Amygdala (tissue), 56 donors: ENCODE measurements at places on chromosomes 7 and 10.

DNA sequence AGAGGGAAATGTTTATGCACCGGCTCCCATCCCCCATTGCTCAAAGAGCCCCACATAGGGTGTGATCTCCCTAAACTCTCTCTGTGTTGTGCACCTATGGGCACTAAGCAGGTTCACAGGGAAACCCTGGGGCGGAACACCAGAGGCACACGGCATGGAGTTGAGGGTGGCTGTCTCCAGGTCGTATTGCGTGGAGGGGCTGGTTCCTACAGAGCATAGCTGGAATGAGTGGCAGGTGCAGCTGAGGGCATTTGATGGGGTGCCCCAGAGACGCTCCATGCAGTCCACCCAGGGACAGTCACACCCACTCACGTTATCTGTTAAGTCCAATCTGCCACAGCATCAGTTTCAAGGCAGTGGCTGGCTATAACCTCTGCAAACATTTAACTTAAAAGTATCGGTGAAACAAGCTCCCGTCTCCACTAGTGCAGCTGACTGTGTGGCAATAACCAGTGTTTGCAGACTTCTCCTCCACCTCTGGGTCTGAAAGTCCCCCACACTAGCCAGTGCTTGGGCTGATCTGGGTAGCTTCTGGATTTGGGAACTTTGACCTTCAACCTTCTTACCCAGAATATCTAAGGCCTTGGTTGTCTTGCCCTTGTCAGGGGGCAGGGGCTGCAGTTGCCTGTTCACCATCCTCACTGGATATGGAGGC lies 249.2 kb upstream of the ZNF32 start:
- no peak for DNase-seq

GRCh38 chr7:91287371-91288084 lies 23.3 kb downstream of the FZD1 start:
- DNase-seq: no peak

DNA sequence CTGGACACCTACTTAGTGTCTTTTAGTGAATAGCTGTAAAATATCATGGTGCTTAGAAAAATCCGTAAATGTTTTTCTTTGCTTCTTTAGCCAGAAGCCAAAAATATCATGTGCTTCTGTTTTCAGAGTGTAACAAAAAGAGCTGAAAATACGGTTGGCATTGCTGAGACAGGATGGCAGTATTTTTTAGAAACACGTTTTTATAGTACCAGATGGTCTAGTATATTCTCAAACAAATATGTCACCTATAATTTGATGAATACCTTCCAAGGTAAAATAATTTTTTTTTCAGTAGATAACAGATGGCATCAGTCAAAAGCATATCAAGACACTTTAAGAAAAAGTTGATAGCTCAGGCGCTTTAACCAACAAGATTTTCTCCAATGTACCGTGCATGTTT lies 326.6 kb downstream of the PHF14 start:
- no peak for DNase-seq

GRCh38 chr10:71383972-71384687 lies 12.6 kb upstream of the CDH23 start:
- DNase-seq: peak; percentile 56

DNA sequence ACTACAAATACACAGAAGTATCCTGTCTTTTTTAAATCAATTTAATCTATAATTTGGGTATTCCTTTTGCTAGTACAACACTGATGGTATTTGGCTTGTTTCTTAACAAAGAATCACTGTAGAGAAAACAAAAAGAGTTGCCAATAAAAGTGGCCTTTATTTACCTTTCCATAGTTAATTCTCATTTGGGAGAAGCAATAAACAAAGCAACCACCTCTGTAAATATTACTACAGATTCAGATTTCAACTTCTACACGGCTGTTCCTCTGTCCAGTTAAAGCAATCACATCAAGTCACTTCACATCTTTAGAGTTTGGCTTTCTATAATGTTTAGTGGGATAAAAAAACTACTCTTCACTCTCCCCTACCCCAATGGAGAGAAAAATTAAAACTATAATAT lies 34.4 kb downstream of the ERCC6 start:
- DNase-seq: no peak

DNA sequence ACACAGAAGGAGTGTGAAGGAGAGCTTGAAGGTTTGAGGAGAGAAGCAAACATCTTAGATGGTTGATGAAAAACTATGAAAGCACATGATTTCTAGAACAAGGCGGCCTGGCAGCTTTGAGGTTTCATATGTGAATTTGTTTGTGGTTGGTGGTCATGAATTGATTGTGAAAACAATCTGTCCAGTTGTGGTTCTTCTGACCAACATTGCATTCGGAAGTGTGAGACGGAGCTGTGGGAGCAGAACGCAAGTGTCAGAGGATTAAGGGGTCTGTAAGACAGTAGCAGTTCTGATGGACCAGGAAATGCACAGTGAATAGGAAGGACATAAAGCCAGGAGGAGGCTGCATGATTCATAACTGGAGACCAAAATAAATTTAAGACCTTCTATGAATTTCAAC lies 594.6 kb downstream of the NXPH1 start:
- DNase-seq: no peak

GRCh38 chr7:151025924-151026671 lies 1.8 kb upstream of the ATG9B start:
- no peak for DNase-seq

GRCh38 chr10:124347956-124348355 lies 70.8 kb downstream of the OAT start:
- no peak for DNase-seq

GRCh38 chr7:152937282-152937681 lies 177.7 kb downstream of the ACTR3B start:
- no peak for DNase-seq

DNA sequence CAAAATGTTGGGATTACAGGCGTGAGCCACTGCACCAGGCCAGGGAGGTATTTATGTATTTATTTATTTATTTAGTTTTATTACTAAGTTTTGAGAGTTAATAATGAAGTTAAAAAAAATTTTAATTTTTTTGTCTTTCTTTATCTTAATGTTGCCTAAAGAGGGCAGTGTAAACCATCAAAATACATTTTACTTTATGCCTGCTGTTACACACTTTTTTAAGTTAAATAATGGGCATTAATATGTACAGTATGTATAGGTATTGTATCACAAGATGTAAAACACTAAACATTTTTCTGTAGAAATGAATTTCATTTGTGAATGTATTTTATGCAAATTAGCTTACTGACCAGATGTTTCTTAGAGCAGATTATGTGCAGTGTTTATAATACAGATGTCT lies 129.4 kb downstream of the AASS start:
- no peak for DNase-seq

- no peak for DNase-seq
Measured at GRCh38 chr7:109376576-109376975, 806.9 kb downstream of the DNAJB9 start.

GRCh38 chr7:36272211-36272566 lies 117.5 kb upstream of the ANLN start:
- no peak for DNase-seq

DNA sequence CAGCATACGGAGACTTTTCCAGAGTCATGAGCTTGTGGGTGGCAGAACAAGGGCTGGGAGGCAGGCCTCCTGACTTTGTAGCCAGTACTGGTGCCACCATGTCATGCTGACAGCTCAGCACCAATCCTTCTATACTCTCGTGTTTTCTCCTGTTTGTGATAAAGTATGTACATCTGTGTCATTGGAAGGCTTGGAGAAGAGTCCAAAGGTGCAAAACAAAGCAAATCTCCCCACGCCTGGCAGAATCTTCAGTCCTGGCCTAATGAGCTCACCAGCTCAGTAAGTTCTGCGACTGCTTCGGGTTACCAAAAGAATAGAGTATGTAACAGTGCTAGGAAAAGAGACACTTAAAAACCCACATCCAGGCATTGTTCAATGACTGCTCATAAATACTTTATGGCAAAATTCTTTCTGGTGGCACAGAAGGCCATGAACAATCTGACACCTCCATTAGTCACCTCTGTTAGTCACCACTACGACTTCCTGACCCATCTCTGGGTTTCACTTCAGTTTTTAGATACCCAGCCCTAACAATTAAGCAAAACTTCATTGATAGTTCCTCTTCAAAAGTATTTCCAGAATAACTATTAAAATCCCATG lies 24.5 kb downstream of the STEAP1 start:
- no peak for DNase-seq

DNA sequence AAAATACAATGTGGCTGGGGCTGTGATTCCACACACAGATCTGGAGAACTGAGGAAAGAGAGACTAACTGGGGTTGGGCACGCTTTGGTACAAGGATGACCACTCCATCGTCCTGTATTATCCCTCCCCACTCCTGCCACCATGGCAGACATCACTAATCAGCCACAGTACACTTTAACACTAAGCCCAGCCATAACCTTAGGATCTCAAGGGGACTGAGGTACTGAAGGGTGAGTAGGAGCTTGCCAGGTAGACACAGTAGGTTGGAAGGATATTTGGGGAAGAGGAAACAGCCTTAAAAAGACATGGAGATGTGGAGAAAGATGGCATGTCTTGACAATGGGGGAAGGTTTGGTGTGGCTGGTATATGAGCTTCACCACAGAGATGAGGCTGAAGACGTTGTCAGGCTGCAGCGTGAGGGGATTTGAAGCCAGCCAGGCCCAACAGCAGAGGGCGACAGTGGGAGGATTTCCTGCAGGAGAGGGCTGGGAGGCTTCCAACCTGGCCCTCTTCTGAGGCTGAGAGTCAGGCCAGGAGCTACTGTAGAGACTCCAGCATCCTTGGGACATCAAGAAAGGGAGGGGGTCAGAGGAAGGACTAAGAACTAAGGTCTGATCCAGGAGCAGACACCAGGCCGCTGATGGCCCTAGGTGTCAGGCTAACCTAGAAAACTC lies 58.6 kb upstream of the COL13A1 start:
- no peak for DNase-seq

GRCh38 chr10:59905066-59905730 lies 1.2 kb downstream of the CCDC6 start:
- DNase-seq: no peak

DNA sequence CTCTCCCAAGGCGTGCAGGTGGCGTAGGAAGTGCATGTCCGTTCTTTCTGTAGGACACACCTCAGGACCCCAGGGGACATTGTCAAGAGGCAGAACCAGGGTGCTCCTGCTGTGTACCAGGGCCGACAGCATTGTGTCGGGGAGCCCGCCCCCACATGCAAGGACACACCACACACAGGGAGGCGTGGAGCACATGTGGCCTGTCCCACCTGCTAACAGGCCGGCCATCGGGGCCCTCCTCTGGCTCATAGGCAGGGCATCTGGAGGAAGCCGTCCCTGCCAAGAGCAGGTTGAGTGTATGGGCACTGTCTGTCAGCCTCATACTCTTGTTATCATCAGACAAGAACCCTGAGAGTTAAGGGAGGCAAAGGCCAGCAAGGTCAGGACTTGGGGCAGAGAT lies 12.7 kb downstream of the RET start:
- DNase-seq: no peak

- no peak for DNase-seq
Measured at GRCh38 chr7:90485734-90486316, 16.4 kb downstream of the PTTG1IP2 start.

DNA sequence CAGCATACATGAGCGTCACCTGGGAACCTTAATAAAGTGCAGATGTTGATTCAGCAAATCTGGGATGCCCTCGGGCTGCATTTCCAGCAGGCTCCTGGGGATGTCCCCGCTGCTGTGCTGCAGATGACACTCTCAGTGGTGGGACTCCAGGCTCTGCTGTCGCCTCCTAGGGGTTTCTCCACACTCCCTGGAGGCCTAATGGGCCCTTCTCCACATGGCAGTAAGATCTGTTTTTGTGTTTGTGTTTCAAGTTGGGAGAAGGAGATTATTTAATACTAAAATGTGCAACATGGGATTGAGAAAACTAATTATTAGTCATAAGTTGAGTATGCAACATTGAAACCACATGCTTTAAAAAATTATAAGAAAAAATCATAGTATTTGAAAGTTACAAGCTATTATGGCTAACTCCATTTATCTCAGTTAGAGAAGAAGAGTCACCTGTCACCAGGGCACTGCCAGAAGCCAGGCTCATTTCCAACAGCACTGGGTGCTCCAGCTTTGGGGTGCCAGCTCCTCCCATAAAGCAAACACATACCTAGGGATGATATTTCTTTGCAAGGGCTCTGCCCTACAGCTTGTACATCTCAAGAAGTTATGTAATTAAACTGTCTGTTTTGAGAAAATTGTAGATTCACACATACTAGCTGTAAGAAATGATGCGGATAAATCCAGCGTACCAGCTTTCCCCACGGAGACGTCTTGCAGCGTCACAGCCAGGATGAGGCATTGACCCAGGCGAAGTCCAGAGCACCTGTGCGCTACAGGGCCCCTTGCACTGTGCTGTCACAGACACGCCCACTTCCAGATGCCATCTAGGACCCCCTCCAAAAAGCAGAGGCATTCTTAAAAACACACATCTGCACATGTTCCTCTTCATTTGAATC lies 106.4 kb downstream of the EGFR start:
- DNase-seq: no peak

- no peak for DNase-seq
Measured at GRCh38 chr10:13560597-13560996, 26.2 kb upstream of the PRPF18 start.

GRCh38 chr10:33237736-33238624 lies 96.5 kb downstream of the NRP1 start:
- no peak for DNase-seq

GRCh38 chr10:24910574-24910973 lies 41.8 kb downstream of the PRTFDC1 start:
- DNase-seq: no peak

- no peak for DNase-seq
Measured at GRCh38 chr10:58486821-58487220, 25.9 kb upstream of the BICC1 start.

DNA sequence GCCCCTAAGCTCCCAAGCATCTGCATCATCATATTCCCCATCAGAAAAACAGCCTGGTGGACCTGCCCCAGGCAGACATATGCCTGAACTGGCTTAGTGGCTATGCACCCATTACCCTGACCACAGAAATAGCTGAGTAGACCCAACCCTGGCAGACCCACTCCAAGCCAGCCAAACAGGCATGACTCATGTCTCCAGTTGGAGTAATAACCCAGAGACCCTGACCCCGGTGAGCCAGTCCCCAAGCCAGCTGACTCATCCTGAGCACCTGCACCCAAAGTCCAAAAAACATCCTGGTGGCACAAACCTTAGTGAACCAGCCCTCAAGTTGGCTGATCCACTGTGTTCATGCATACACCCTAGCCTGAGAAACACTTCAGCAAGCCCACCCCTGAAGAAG lies 555.9 kb downstream of the GRID1 start:
- no peak for DNase-seq

GRCh38 chr7:15462721-15463389 lies 99.0 kb downstream of the AGMO start:
- DNase-seq: no peak

DNA sequence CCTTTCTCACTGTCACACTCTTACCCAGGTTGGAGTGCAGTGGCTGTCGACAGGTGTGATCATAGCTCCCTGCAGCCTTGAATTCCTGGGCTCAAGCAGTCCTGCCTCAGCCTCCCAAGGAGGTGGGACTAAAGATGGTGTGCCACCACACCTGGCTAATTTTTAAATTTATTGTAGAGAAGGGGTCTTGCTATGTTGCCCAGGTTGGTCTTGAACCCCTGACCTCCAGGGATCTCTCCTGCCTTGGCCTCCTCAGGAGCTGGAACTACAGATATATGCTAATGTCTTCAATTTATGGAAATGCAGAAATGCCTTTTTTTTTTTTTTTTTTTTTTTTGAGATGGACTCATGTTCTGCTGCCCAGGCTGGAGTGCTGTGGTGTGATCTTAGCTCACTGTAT lies 42.7 kb downstream of the DNAJB6 start:
- no peak for DNase-seq
